ENCODE measurements at places on chromosomes 16 and 17.

DNA sequence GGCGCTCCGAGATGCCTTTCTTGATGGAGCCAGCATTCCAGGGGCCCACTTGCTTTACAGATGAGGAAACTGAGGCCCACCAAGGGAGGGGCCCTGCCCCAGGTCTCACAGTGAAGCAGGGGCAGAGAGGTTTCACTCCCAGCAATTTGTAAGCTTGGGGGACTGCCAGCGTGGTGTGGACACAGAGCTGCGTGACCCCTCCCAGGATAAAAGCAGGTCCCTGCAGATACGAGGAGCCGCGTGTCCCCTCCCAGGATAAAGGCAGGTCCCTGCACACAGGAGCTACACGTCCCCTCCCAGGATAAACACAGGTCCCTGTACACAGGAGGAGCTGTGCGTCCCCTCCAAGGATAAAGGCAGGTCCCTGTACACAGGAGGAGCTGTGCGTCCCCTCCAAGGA, 11.7 kb downstream of the JPH3 start:
- no peak for DNase-seq

DNA sequence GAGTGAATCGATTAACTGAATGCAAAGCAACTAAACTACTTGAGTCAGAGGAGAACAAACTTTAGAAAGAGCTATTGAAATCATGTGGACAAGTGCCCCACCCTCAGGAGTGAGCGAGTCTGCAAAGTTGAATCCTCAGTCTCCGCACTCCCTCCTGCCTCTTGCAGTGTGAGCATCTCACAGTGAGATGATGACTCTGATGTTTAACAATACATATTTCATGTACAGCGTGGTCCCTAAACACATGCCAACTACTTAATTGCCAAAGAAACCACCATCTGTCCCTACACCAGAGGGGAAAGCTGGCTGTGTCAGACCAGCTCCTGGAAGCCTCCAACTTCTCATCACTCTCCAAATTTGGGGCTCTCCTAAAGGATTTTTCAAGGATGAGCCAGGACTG, 31.2 kb downstream of the PIMREG start:
- DNase-seq = no peak

DNA sequence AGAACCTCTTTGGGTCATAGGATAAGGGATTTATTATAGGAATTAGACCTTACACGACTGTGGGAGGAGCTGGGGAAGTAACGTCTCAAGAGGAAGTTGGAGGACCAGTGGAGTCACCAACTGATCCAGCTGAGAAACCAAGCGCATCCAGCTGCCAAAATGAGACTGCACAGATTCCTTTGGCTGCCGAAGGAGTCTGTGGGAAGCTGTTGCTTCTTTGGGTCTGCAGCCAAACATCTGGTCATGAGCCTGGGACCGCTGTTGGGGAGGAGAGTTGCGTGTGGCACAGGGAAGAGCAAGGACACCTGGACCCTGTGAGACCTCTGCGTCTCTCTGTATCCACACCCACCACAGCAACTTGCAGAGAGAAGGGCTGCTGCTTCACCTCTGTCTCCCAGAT, 2.4 kb upstream of the NACA2 start:
- DNase-seq = no peak

GRCh38 chr16:66131895-66132294, 234.6 kb upstream of the CDH5 start:
- no peak for DNase-seq
